ENCODE measurements at places on chromosomes 11 and 22.

DNA sequence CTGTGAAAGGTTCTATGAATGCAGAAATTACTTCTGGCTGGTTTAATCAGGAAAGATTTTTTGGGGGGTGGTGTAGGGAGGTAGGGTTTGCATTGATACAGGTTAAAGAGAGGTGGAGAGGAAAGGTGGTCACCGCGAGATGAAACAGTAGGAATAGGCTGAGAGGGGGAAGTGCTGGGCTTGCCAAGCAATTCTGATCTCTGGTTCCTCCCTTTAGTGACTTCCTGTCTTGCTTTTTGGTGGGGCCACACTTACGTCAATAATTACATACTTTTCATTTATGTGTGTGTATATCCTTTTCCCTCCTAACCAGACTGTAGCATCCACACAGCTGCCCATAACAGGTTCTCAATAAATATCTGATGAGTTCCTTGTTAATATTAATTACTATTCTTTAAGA lies 120.0 kb downstream of the CTNND1 start:
- no peak for DNase-seq

DNA sequence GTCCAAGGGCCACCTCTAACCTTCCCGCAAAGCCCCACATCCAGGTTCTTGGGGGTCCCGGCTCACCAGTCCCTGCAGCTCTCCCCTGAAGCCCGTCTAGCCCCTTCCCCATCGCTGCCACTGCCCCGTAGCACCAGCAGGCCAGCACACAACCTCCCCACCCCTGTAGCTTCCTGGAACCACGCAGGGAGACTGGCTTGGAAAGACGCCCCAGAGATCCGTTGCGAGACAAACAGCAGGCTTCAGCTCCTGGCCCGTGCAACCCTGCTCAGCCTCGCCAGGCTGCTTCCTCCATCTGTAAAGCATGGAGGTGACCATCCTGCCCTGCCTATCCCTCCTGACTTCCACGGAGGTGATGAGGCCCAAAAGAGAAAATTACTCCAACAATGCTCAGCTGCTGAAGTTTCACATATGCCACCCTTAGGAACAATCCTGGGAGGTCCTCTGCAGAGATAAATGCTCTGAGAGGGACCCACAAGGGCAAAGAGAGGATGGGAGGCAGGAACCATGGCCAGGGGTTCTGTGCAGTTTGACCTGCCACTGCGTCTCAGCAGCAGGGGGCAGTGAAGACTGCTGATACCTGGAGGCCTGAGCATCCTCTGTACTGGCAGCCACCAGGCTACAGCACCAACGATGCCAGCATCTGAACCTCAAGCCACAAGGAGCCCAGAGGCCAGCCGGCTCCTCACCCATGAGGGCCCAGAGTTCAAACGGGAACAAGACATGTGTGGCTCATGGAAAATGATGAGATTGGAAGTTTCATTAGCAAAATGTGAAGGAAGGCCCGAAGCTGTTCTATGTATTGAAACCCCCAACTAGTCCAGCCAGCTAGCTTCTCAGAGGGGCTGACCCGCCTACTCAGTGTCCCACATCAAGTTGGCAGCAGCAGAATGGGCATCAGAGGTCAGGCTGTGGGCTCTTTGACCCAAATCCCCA lies 16.1 kb downstream of the DGCR2 start:
- DNase-seq: peak; percentile 49

DNA sequence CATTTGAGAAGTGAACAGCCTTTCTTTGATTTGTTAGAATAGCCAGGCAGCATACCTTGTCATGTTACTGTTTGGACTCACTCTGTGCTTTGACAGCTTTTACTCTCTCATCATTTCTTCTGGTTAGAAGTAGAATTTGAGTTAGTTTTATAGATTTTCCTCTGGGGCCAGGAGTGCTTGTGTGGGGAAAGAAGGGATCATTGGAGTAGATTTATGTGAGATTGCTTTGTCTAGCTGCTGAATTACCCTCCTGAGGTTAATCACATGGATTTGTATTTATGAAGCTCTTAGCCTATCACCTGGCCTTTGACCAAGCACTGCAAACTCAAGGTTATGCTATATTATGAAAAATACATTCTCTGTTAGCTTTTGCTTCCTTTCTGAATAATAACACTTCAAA lies 54.3 kb downstream of the SWAP70 start:
- DNase-seq: no peak

GRCh38 chr11:937841-938261 lies 12.2 kb downstream of the AP2A2 start:
- no peak for DNase-seq

DNA sequence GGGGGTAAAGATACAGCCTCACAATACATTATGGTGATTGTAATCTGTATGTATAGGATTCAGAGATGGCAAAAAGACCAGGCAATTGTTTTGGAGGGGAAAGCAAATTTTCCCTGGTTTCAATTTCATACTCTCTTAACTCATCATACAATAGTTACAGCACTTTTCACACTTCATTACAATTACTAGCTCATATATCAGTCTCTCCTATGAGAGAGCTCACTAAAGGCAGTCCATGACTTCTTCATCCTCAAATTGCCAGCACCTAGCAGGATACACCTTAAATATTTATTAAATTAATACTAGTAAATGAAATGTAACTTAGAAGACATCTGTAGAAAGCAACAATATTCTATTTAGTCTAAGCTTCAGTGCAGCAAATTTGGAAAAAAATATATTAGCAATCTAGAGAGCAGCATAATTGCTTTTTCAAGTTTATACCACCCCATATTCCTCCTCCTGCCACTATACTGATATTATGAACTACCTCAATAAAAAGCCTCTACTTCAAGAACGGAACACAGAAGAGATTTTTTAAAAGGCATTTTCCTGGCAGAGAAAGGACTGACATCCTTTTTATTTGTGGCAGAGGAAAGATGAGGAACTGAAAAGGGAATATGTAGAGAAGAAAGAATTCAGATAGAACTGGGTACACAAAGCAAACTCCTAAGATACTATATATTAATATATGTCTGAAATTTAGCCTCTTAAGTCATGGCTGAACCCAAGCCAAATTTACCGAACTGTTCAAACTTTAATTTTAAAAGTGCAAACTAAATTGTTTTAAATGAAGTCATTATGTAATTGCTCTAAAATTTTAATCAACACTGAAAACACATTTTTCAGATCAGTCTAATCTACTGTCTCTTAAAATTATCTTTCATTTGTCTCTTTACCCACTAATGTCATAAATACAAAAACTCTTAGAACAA lies 27.7 kb downstream of the PICALM start:
- no peak for DNase-seq

- DNase-seq: no peak
These were observed 55.2 kb upstream of the TOP3B start for GRCh38 chr22:22037740-22038139.

- DNase-seq: no peak
These were observed 3.9 kb downstream of the IFITM10 start for GRCh38 chr11:1746511-1746931.

- DNase-seq: no peak
These were observed 3.5 kb upstream of the EEF1G start for GRCh38 chr11:62577046-62577714.

Measured in activated gamma-delta T cell treated with Interleukin-2 at 50 U/mL for 16 hours (primary cell).